Femur (tissue), 1 donor: ENCODE measurements at places on chromosomes 6 and 20.
A peak's percentile ranks its signal among the peaks of the same experiment; 100 is the strongest.

GRCh38 chr6:14775528-14775927 lies 470.3 kb upstream of the JARID2 start:
- DNase-seq: no peak

GRCh38 chr20:63009045-63009961 lies 2.5 kb upstream of the BHLHE23 start:
- DNase-seq: peak; percentile 86

DNA sequence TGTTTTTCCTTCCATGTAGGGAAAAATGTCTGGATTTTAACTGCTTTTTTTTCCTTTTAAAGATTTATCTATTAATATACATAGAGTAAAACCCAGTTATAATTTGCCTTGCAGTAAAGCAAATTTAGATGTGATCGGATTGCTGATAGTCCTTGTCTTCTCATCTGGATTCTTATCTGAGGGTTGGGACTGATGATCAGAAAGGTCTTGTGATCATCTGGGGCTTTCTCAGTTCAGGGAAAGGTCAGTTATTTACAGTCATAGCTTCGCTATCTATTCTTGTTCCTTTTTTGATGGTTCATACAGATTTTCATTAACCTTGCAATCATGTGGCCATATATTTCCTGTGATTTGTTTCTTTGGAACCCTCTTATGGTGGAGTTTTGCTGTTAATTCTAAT lies 63.8 kb upstream of the CLDN20 start:
- DNase-seq: no peak

DNA sequence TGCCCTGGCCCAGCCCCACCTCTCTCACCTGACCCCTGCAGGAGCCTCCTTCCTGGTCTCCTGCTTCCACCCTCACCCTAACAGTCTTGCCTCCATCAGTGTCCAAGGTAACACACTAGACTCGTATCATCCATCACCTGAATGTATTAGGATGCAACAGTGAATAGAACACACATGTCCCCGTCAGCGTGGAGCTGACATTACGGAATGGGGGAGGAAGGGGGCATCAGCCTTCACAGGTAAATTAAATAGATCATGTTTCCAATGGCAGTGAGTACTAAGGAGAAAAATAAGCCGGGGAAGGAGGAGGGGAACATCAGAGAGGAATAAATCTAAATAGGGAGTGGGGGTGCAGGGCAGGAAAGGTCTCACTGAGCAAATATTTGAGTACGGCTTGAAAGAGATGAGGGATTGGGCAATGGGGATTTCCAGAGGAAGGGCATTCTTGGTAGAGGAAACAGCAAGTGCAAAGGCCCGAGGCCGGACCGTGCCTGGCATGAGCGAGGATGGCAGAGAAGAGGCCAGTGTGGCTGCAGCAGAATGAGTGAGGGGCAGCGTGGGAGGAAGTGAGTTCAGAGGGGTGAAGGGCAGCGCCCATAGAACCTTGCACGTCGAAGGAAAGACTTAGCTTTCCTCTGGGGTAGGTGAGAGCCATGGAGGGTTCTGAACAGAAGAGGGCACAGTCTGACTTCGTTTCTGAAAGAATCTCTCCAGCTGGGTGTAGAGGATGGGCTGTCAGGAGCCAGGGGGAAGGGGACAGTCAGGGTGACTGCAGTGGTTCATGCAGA lies 110.1 kb upstream of the PTPN1 start:
- no peak for DNase-seq

- peak; percentile 29 for DNase-seq
These were observed 96.3 kb downstream of the SPTLC3 start for GRCh38 chr20:13105039-13105438.

DNA sequence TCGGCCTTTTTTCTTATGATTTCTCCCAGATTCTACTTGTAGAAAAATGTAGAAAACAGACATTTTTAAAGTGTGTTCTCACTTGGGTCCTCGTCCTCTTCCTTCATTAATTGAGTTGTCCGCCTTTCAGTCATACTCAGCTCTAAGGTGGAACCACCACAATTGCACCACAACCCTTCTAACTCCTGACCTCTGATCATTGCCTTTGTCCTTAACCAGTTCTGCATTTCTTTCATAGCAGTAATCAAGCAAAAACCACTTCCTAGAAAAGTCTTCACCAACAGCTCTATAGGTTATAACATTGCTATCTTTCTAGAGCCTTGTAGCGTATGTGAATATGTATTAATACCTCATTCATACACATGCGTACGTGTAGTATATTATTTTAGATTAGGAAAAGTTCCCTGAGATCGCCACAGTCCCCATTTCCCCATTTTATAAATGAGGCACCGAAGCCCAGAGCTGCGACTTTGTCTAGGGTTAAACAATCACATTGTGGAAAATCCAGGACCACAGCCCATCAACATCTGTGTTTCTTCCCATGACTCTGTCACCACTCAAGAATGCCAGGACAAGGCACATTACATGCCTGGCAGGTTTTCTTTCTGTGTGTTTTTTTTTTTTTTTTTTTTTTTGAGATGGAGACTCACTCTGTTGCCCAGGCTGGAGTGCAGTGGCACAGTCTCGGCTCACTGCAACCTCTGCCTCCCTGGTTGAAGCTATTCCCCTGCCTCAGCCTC lies 175.5 kb downstream of the BTBD3 start:
- DNase-seq: no peak

GRCh38 chr6:25927178-25927577 lies 3.3 kb downstream of the SLC17A2 start:
- no peak for DNase-seq

DNA sequence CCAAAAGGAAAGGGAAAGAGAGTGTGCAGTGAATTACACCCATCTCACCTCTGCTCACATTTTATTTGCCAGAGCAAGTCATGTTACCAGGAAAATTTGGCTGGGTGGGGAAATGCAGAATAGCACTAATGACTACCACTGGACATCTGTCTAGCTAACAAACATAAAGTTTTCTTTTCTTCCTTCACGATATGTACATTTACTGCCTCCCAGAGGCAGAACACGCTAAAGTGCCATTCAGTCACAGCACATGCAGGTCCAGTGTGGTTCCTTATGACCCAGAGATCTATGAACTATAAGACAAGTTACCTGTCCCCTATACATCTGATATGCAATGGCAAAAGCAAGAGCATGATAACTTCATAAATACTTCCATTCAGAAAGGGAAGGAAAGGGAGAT lies 194.1 kb downstream of the OGFRL1 start:
- no peak for DNase-seq

GRCh38 chr20:37355252-37356180 lies 9.6 kb downstream of the SRC start:
- no peak for DNase-seq

- DNase-seq: no peak
These were observed 41.4 kb downstream of the NOL4L start for GRCh38 chr20:32543570-32544259.

DNA sequence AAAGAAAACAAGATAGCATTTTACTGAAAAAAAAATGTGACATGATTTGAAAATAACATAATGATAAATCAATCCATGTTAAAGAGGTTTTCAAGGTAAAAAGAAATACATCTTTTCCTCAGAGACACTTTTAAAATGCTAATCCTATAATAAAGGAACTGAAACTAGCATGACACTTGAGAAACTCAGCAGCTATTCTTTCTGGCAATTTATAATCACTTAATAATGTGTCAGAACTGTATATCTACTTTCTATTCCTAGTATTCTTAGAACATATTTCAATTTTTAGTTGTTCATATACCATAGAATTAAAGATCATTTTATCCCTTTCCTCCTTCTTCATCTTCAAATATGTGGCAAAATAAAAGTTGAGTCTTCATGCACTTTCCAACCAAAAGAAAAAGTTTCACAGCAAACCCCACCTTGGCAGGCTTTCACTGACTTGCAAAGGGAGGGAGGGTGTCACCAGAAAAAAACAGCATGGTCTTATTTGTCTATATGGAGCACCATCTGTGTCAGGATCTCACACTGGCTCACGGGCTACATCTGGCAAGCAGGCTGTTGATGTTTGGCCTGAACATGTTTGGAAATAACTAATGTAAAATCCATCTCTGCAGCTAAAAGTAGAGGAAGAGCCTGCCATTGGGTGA lies 48.5 kb downstream of the FHL5 start:
- DNase-seq: no peak

- DNase-seq: no peak
These were observed 7.2 kb downstream of the THBS2 start for GRCh38 chr6:169246445-169246844.

DNA sequence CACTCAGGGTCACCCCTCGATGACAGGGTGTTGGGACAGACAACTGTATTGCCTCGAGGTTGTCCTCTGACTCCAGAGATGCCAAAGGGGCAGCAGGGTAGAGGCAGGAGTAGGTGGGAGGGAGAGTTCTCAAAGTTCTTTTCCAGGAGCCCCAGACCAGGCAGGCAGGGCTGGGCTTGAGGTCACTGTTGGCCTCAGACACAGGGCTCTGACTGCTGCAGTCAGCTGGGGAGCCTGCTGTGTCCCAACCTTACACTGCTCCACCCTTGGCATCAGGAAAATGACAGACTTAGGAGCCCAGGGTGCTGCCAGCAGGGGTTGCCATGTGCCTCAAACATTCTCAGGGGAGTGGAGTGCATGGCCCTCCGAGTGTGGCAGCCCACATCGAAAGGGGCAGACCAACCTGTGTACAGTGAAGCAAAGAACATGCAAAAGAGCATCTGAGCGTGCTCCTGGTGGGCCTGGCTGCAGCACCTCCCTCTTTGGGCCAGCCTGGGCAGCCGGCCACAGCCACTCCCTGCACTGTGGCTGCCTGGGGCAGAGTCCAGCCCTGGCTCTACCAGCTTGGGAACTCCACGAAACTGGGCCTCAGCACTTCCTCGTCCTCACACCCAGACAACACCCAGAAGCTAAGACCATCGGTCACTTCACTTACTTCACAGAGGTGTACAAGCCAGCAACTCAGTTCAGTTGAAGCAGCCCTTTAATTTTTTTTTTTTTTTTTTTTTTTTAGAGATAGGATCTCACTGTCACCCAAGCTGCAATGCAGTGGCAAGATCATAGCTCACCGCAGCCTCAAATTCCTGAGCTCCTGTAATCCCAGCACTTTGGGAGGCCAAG lies 24.0 kb downstream of the C6orf132 start:
- peak; percentile 64 for DNase-seq

DNA sequence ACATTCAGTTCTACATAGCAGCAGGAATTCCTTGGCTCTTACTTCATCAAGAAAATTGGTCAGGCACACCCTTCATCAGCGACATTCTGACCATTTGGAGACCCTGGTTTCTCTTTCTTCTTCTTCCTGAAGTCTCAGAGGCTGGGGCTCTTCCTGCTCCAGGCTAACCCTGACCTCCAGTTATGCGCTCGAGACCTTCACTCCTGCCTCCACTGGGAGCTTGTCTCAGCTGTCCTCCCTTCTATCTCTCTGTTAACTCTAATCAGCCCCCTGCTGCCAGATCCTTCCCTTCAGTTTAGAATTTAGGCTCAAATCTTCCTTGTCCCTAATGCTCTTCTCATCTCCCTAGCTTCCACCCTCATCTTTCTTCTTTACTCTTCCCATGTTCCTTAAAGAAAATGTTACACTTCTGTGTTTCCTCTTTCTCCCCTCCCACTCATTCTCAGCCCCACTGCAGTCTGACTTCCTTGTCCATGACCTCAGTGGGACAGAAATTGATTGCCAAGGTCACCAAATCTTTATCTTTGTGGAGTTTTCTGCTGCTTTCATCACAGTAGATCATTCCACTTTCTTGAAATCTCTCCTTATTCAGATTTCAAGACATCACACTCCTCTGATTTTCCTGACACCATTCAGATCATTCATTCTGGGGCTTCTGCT lies 8.4 kb upstream of the HLA-DOA start:
- no peak for DNase-seq

GRCh38 chr6:27836783-27837624 lies 75.2 kb downstream of the OR2B2 start:
- DNase-seq: peak; percentile 83

GRCh38 chr6:89140347-89141156 lies 5.3 kb upstream of the PM20D2 start:
- no peak for DNase-seq

- no peak for DNase-seq
These were observed at the start of gene CDH26 for GRCh38 chr20:59958123-59958522. Gene CDH26, plus strand, starts transcription at chr20:59958423. Its CDS starts 304 bp downstream, at chr20:59958727.

DNA sequence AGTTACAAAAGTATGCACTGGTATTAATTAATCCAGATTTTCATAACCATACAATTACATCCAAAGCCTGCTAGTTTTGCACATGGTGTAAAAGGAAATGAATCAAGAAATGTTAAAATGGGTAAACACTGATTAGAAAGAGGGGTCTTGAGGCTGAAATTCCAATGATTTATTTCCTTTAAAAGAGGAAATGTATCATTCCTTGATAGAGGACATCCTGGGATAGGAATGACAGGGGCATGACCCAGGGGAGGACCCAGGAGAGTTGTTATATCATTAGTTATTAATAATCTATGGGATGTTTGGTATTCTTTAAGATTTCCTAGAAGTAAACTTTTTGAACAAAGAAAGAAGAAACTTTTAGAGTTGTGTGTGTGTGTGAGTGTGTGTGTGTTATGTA lies 18.2 kb downstream of the AK9 start:
- no peak for DNase-seq

DNA sequence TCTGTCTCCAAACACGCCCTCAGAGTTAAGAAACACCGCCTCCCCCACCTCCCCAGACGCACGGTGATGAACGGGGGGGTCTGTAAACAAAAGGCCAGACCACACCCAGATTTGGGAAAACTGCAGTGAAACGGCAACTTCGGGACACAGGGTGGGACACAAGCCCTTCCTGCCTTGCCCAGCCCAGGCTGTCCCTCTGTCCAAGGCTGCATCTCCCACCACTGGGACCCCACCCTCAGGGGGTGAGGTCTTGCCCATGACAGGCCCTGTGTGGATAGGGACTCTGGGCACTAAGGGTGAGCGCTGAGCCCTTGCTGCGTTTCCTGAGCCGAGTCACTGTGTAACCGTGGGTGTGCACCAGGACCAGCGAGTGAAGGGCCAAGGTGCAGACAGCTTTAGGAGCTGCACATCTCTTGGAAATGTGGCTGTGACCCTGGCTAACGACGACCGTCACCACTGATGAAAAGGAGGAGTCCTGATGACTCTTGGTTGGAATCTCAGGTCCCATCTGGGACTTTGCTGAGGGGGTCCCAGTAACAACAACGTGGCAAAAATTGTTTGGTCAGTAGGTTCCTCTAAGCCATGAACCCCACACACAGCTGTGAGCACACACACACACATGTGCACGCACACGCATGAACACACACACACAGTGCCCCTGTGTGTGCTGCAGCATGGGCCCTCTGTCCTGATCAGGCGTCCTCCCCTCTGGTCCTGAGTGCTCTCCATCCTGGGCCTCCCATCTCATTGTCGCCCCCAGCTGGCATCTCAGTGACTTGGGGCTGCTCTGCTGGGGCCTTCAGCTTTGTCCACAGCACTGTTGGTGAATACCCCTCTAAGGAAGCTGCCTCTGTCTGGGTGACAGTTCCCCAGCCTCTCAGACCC lies 100.6 kb downstream of the RAMACL start:
- no peak for DNase-seq

- DNase-seq: no peak
These were observed 231.1 kb upstream of the TAB2 start for GRCh38 chr6:149086363-149086762.

DNA sequence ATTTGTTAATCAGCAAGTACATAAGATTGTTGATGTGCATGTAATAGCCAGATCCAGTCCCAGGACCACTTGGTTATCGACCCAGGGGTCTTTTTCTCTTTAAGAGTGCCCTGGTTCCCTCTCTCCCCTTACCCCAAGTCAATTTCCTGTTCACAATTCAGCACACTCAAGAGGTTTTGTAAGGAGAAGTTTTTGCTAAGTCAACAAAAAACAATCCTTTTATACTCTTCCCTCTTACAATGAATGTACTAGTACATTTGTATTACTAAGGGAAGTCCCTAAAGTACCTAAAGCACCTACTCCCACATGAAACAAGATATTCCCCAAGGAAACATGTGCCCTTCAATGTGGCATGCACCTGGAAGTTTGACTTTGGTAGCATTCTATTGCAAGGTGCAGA lies 1.6 kb upstream of the NT5DC1 start:
- no peak for DNase-seq

GRCh38 chr20:41604002-41604401 lies 14.2 kb downstream of the CHD6 start:
- no peak for DNase-seq
